Activated CD8-positive, alpha-beta memory T cell treated with anti-CD3 and anti-CD28 coated beads, Interleukin-2, amount 50 U/mL, for 48 hours (primary cell): ENCODE measurements at places on chromosomes 1 and 21.

DNA sequence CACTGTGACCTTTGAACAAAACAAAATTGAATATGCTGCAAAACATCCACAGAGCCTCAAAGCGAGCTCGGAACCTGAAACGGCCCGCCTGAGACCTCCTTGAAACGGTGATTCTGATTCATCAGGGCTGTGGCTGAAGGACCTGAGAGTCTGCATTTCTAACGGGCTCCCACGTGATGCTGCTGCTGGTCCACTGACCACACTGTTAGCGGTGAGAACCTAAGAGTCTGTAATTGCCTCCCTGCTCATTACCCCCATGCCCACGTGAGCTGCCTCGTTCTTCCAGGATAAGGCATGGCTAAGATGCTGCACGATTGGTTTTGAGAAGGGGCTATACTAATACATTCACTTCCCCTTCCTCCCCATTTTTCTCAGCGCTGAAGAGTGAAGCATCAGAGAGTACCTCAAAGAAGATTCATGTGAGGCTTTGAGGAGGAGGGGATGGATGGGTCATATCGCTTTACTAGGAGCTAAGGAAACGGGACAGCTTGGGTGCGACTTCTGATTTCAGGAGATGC lies 9.7 kb downstream of the TLR5 start:
- DNase-seq, result no peak

GRCh38 chr1:145689922-145690321 lies 17.2 kb downstream of the PDZK1 start:
- no peak for DNase-seq

- DNase-seq, result no peak
Measured at GRCh38 chr21:42022906-42023305, 12.7 kb upstream of the ZBTB21 start.

- DNase-seq, result no peak
Measured at GRCh38 chr1:241464985-241465384, 54.6 kb downstream of the FH start.

DNA sequence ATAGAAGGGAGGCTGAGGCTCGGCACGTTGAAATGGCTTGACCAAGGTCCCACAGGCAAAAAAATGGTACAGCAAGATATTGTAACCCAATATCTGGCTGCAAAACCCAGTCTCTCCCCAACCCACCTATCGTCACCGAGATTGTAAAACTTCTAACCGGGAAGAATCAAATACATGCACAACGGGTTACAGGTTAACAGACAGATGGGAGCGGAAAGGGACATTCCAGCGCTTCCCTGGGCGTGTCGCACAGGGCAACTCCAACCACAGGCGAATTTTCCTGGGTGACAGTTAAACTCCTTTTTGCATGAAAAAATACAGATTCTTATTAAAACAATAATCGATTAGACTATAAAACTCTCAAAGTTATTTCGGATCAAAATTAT lies 31.8 kb upstream of the JUN start:
- DNase-seq, result no peak

DNA sequence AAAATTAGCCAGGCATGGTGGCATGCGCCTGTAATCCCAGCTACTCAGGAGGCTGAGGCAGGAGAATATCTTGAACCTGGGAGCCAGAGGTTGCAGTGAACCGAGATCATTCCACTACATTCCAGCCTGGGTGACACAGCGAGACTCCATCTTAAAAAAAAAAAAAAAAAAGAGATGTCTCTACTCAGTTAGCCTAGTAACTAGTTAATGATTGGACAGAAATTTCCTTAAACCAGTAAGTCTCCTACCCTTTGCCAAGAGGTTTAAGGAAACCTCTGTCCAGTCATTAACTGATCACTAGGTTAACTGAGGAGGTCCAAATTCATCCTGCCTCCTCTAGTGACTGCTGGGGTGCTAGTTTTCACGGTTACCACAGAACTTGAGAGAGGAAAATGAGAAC lies 143.9 kb upstream of the UBE2U start:
- no peak for DNase-seq

DNA sequence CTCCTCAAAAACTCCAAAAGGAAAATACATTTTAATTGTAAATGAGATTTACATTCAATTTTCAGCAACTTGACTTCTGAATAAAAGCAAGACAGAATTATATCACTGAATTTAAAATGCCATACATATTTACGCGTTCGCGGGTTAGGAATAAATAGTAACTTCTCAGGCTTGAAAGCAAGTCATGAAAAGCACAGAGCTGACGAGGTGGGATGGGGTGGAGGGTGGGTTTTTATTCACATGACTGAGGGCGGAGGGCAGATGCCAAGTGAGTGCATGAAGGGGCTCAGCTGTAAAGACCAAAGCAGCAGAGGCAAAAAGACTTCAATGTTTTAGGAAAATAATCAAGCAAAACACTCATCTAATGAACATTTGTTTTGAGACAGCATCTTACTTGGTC lies 5.7 kb downstream of the CEP104 start:
- no peak for DNase-seq

- DNase-seq, result no peak
Measured at GRCh38 chr1:68210027-68210426, 22.3 kb downstream of the WLS start.

- no peak for DNase-seq
Measured at GRCh38 chr1:190168893-190169280, 308.8 kb downstream of the BRINP3 start.

DNA sequence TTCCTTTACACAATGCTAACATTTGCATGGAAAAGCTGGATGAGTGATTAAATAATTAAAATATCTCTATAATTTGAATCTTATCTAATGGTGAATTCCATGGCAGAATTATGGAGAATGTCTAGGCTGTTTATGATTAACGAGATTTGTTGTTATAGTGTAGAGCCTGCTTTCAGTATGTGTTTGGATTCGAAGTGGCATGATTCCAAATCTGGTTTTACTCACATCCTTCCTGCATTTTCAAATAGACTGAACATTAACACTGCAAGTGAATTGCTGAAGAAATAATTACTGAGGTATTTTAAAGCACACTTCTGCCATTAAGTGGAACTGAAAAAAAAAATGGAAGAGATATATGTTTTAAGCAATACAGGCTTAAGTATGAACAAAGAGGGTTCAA lies 5.1 kb upstream of the NEK7 start:
- no peak for DNase-seq

- DNase-seq, result no peak
Measured at GRCh38 chr1:160981584-160982411, 27.2 kb upstream of the ITLN2 start.

GRCh38 chr1:154736841-154737240 lies 128.9 kb upstream of the ADAR start:
- DNase-seq, result no peak

GRCh38 chr1:4421986-4422385 lies 232.4 kb upstream of the AJAP1 start:
- DNase-seq, result no peak

GRCh38 chr1:184075055-184076029 lies 23.8 kb downstream of the TSEN15 start:
- DNase-seq, result no peak

DNA sequence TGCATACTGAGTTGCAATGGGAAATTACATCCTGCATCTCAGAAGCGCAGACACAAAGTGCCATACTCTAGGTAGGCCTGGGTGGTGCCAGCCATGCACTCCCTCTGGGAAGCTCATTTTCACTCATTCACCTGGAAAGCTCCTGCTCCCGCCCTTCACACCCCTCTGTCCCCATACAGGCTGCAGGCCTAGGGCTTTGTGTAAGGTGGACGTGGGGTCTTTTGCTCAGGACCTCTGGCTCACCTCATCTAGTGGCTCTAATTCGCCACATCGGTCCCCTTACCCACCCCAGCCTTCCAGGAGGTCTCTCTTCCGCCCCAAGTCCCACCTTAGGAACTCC lies 751 bp downstream of the MRPS15 start:
- DNase-seq, result no peak

GRCh38 chr1:93471911-93472310 lies 24.0 kb downstream of the FNBP1L start:
- DNase-seq, result no peak

DNA sequence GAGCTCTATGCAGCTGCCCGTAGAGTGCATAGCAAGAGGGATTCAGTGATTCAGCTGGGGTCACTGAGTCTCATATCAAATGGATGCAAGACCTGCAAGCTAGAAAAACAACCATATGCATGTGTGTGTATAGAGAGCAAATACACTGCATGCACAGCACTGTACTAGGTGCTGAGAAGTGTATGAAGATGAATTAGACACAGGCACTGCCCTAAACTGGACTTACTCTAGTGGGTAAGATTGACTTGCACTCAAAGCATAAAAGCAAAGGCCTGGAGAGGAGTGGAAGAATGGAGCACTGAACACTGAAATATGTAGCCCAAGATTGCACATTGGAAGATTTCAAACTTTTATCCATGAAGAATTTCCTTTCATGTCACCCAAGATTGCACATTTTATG lies 5.5 kb upstream of the GBP1 start:
- DNase-seq, result no peak

DNA sequence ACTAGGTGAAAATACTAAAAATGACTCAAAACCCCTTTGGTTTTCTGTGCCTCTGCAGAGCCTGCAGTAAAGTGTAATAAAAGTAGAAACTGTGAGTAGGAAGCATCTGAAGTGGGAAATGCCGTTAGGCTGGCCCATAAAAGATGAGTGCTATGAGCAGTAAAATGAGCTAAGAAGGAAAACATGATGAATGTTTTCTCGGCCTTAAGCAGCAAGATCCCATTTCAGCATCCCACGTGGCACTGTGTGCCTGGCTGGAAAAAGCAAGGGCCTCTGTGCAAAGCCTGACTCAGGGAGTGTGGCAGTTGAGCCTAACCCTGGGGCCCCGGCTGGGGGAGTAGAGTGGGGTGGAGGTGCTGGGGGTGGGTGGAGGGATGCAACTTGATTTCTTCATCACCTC lies 109.5 kb downstream of the TBX15 start:
- no peak for DNase-seq

DNA sequence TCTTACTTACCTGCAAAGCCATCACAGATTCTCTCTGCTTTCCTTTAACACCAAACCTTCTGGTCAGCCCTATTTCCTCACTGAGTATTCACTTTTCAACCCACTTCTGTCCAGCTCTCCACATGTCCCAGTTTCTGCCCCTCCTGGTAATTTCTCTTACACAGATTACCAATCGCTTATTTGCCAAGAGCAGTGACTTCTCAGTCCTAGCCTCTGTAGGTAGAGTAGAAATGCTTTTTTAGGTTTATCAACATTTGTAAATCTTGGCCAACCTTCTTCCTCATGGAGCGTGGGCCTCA lies 33.6 kb upstream of the LRRC8C start:
- DNase-seq, result no peak

DNA sequence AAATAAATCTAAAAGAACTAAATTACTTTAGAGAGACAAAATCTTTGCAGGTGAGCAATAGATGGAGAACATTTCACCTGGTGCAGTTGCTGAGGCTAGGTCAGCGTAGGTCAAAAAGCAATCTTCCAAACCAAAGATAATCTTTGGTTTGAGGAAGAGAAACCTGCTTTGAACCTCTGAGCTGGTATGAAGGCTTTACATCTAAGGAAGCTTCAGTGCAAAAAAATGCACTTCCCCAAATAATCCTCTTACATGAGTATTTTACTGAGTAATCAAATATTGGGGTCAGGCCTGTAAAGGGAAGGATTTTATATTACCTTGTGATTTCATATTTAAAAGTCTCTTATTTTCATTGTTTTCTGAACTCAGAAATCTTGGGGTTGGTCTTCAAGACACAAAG lies 223.6 kb downstream of the SRGAP2C start:
- DNase-seq, result no peak

DNA sequence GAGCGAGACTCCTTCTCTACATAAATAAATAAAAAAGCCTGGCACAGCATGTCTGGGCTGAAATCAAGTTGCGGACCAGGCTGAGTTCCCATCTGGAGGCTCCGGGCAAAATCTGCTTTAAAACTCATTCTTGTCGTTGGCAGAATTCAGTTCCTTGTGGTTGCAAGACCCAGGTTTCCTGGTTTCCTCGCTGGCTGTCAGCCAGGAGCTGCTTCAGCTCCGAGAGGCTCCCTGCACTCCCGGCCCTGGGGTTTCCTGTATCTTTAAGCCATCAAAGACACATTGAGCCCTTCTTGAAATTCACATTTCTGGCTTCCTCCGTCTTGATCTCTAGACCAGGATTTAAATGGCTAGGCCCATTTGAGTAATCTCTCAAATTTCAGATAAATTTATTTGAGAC lies 20.6 kb upstream of the SCCPDH start:
- DNase-seq, result no peak

- DNase-seq, result no peak
Measured at GRCh38 chr1:63674865-63675419, 81.7 kb downstream of the PGM1 start.

DNA sequence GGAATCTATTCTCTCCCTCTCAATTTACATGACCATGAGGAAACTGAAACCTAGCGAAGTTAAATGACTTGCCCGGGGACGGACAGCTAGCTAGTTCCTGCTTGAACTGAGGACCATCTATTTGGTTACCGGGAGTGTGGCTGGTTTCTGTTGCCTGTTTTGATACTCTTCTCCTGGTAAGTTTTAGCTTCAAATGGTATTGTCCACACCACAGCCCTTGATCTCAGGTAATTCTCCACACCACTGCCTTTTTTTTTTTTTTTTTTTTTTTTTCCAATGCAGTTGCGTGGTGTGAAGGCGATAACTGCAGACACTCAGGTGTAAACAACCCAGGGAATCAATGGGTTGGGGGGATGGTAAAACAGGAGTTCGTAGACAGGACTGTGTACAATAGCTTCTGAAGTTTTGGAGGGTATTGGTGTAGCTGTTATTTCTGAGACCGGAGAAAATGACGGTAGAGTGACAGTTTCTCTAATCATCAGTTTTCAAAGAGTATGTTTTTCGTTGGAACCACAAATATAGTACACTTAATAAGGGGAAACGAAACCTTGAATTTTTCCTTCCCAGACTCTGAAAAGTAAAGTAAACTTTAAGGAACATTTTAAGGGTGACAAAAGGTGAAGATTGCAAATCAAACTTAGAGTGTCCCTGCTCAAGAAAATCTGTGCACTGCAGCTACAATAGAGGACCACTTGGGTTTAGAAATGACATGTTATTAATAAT lies 125.3 kb upstream of the CACYBP start:
- DNase-seq, result no peak

DNA sequence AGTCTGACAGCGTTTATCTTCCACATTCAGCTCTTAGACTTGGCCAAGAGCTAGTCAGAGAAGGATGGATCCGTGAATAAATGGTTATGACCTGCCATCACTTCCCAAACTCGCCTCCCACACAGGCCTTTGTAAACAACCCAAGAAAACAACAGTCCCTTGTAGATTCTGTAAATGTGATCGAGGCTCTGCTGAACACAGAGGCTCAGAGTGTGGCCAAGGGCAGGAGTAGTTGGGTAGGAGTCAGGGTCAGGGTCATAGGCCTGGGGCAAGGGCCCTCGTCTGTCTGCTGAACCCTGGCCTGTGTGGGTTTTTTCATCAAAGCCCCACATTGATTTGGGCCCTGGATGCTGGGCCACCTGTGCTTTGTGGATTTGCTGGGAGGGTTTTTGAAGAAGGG lies 32.7 kb downstream of the NCMAP start:
- no peak for DNase-seq
